ENCODE measurements at places on chromosomes 11 and 22. TPM values are rescaled to one million over a fixed set of nuclear protein-coding genes. Genes with fewer than 3 reads are reported as not detected.

DNA sequence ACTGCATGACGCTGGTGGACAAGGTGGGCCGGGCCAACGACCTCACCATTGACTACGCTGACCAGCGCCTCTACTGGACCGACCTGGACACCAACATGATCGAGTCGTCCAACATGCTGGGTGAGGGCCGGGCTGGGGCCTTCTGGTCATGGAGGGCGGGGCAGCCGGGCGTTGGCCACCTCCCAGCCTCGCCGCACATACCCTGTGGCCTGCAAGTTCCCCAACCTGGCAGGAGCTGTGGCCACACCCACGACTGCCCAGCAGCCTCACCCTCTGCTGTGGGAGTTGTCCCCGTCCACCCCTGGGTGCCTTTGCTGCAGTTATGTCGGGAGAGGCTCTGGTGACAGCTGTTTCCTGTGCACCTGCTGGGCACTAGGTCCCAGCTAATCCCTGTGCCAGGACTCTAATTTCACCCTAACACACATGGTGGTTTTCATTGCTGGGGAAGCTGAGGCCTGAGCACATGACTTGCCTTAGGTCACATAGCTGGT is 49.0 kb upstream of the PPP6R3 start:
- no peak for DNase-seq

GRCh38 chr11:105774899-105775298 is 165.0 kb downstream of the GRIA4 start:
- no peak for DNase-seq

GRCh38 chr22:44711241-44711560 is 9.2 kb downstream of the PRR5 start:
- no peak for DNase-seq

GRCh38 chr22:45565973-45566372 is 63.3 kb downstream of the FBLN1 start:
- DNase-seq = no peak

DNA sequence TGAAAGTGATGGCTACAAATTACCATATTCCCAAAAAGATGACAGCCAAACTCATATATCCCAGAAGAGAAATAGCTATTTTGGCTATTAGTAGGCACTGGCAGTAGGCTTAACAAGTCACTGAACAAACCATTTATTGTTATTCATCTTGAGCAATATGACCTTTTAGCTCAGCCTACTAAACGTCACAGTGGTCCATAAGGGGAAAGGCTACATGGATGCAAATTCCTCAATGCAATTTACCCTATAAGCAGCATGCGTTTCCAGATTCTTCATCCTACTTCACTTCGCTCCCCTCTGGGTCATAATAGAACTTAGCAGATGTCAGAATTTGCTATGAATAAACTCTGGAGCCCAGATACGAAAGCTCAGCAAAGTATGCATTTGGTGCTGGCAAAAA is 114.0 kb downstream of the SIK3 start:
- no peak for DNase-seq

The OR2AT4 gene
- not detected for total RNA-seq

DNA sequence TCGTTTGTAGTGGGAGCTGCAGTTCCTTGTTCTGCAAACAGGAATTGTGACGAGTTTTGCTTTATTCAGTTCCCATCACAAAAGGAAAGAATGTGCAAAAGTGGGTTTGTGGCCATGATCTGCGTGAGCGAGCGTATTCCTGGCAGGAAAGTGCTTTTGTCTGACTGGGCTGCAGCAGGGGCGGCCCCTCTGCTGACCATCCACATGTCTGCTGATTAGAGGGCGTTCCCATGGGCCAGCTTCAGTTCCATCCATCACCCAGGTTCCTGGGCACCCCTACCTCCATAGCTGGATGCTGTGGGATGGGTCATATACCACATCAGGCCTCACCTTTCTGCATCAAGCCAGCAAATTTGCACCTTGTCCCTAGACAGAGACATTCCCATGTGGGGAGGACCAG is 28.9 kb upstream of the GAL start:
- DNase-seq = no peak

- no peak for DNase-seq
These were observed 7.4 kb upstream of the GNAZ start for GRCh38 chr22:23062616-23063538.

- DNase-seq = no peak
These were observed 37.3 kb downstream of the GALNT18 start for GRCh38 chr11:11584530-11584810.

- DNase-seq = no peak
These were observed 44.3 kb upstream of the CD82 start for GRCh38 chr11:44521148-44521547.

DNA sequence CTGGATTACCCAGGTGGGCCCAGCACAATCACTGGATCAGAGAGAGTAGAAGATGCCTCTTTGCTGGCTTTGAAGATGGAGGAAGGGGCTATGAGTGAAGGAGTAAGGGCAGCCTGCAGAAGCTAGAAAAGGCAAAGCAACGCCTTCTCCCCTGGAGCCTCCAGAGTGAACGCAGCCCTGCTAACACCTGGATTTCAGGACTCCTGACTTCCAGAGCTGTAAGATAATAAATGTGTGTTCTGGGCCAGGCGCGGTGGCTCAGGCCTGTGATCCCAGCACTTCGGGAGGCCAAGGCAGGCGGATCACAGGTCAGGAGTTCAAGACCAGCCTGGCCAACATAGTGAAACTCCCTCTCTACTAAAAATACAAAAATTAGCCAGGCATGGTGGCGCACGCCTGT is 102.4 kb downstream of the MORC2 start:
- DNase-seq = no peak

GRCh38 chr22:20028855-20029549 is 8.1 kb downstream of the TANGO2 start:
- DNase-seq = no peak

The F2 gene
- total RNA-seq = not detected

DNA sequence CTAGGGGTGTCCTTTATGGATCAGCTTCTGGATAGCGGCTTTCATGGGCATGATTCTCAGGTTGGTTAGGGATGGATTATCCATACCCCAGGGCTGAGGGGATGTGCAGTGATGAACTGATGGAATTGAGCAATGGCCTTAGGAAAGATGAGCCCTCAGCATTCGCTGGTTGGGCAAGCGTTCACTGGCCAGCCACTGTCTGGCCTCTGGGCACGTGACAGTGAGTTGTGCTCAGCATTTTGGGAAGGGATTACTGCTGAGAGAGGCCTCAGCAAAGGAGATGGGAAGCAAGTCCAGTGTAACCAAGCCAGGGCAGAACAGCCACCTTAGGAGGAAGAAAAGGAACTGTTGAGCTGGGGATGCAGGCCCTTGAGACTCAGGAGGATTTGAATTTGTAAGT is 17.4 kb downstream of the UBASH3B start:
- no peak for DNase-seq

DNA sequence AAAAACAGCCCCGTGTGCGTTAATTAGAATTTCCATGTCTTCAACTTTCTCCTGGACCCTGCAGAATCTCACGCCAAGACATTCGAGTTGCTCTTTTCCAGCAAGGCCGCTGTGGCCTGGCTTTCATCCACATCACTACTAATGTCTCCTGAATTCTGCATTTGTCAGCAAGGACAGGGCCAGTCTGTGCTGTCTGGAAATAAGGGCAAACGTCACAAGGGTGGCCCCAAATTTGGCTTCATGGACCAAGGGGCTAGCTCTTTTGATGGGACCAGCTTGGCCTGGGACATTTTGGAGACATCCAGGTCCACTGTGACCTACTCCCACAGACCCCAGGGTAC is 33.4 kb downstream of the KCNQ1OT1 start:
- no peak for DNase-seq

GRCh38 chr11:9210224-9210921 is 54.8 kb downstream of the DENND5A start:
- DNase-seq = no peak

DNA sequence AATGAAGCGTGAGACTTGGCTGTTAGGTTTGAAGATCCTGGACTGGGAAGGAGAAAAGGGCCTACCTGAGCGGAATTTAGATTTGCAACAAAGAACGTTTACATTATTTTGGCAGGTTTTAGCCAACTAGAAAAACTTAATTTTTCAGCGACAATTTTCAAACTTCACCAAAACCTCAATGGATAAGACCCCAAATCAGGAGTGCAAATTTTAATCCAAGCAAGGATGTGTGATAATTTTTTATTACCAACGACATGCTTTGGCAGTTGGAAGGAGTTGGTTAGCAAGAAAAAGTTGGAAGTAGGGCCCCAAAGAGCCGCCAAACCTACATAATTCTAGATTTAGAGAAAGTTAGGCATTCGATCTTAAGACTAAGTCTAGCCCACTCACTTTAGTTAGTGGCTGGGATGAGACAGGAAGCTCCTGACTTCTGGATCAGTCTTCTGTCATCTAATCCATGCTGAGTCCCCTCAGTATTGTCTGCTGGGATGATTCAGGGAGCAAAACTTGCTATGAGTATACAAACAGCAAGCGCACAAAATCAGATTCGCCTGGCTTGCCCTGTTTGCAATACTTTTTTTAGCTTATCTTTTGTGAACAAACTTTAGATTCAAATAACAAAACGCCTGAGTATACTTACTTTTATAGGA is 787 bp upstream of the RDX start:
- no peak for DNase-seq

DNA sequence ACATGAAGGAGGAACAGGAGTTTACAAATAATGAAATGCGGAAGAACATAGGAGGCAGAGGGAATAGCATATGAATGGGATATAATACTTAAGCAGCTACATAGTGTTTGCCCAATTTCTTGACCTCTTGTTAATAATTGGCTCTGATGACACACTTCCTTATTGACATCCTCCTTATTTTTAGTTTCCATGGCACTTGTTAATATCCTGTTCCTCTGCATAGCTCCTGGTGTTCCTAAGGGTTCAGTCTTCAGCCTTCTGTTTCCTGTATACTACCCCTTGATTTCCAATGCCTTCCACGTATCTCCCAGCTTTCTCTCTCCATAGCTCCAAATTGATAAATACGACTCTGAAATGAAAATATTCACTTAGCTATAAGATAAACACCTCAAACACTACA is 663.8 kb upstream of the API5 start:
- DNase-seq = no peak

DNA sequence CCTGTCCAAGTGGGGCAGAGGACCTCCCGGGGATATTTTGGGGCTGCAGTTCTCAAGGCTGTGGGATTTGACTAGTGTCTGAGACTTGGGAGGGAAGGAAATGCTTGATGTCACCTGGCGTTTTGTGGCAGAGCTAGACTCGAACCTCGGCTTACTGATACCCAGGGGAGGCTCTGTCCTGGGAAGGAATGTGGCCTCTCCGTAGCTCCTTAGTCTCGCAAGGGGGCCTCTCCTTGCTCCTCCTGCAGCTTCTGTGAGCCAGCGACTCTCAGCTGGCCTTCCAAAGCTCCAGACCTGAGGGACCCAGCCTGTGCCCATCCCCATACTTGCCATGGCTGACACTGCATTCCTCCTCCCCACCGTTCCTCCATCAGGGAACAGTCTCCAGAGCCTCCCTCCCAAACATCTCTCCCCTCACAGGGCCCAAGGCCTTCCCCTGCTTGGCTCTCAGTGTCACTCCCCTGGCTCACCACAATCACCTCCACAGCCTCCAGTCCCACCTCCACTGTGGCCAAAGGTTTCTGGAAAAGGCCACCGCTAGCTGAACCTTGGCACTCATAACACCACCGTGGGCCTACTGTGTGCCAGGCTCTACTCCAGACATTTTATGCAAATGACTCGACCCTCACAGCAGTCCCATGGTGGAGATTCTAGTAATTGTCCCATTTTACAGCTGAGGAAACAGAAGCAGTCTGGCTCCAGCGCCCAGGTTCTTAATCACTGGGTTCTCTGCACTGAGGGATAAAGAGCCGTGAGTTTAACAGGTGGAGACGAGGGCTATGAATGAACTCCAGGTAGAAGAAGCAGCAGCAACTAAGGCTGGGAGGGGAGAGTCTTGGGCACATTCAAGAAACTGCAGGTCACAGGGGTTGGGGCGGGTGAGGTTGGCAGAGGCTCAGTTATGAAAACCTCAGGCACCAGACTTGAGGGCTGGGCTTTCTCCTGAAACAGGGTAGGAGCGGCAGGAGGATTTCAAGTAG is 12.1 kb downstream of the P2RY2 start:
- no peak for DNase-seq

- DNase-seq = no peak
These were observed 24.7 kb downstream of the IL10RA start for GRCh38 chr11:118010738-118011461.

DNA sequence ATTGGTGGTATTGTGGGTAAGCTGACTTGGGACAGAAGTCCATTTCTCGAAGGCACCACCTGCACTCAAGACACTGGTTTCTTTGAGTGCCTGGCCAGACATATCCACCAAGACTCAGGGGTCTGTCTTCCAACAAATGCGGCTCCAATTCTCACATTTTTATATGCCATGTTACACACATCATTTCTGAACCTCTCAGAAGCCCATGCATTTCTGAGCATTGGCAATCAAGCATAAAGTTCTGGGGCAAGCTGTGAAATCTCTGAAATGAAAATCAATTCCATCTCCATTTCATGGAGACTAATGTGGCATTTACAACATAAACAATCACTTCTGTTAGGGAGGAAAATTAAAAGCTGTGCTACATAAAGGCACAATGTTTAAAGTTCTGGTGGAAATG is 243.7 kb downstream of the KIRREL3 start:
- no peak for DNase-seq

DNA sequence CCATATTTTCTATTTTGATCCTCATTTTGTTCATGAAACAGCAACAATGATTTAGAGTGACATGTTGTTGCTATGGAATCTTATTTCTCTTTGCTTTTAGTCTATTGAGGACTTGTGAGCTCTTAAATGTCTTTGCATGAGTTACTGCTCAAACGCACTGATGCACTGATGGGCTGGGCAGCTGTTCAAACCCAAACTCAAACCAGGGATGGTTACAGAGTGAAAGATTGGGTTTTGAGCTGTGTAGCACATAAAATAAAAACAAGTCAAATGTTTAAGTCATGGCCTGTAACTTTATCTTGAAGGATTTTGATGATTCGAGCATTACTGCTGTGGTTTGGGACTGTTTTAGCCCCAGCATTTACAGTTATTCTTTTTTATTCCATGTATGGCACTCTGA is 20.1 kb upstream of the NCAM1 start:
- no peak for DNase-seq

GRCh38 chr22:29053048-29053702 is 8.5 kb downstream of the C22orf31 start:
- DNase-seq = no peak

DNA sequence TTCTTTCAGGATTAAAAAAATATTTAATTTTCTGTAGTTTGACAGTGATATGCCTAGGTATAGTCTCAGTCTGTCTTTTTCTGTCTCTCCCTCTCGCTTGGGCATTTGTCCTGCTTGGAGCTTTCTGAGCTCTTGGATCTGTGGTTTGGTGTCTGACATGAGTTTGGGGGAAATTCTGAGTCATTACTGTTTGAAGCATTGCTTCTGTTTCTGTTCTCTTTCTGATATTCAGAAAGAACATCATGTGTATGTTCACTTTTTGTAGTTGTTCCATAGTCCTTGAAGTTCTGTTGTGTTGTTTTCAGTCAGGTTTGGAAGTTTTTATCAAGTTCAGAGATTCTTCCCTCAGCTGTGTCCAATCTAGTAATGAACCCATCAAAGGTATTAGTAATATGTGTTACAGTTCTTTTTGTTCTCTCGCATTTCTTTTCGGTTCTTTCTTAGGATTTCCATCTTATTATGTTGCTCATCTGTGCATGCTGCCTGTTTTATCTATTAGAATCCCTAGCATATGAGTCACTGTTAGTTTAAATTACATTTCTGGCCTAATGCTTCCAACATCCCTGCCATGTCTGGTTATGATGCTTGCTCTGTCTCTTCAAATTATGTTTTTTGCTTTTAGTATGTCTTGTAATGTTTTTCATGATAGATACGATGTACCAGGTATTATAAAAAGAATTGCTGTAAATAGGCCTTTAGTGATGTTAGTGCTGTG is 48.4 kb downstream of the DDX10 start:
- no peak for DNase-seq

- no peak for DNase-seq
These were observed 107.8 kb downstream of the LARGE1 start for GRCh38 chr22:33812360-33812977.

The MAPK8IP2 gene
- 0.28 TPM for total RNA-seq

All from CD8-positive, alpha-beta memory T cell (primary cell).